ENCODE measurements at places on chromosomes 2 and 18.

DNA sequence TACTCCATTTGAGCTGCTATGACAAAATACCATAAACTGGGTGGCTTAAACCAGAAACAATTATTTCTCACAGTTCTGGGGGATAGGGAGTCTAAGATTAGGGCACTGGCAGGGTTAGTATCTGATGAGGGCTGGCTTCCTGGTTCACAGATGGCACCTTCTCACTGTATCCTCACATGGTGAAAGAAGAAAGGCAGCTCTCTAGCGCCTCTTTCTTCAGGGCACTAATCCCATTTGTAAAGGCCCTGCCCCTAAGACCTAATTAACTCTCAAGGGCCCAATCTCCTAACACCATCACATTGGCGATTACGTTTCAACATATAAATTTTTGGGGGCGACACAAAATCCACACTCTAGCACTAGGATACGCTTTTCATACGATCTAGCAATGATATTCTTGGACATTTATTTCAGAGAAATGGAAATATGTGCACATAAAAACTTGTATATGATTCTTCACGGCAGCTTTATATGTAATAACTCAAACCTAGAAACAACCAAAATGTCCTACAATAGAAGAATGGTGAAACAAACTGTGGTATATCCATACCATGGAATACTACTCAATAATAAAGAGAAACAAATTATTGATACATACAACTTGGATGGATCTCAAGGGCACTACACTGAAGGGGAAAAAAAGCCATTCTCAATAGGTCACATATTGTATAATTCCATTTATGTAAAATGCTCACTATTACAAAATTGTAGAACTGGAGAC lies 111.0 kb downstream of the BCL2L11 start:
- DNase-seq = no peak

GRCh38 chr2:47118581-47118980 lies 36.5 kb downstream of the STPG4 start:
- no peak for DNase-seq

- DNase-seq = no peak
Measured at GRCh38 chr2:2171624-2172023, 159.5 kb downstream of the MYT1L start.

DNA sequence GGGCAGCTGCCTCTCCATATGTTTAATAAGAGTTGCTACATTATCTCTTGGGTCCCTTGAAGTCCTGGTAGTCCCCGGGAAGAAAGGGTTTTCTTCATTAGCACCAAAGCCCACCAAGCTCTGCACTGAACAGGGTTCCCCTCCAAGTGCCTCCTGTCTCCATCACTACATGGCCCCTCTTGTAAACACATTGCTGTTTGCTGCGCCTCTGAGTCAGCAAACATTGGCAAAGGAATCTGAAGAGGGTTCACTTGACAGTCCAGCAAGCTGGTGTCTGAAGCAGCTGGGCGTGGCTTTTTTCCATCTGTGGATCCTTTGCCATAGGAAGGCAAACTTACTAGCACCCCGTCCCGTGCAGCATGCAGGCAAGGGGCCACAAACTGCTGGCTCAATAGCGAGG lies 82.8 kb downstream of the TEX51 start:
- no peak for DNase-seq

- DNase-seq = no peak
Measured at GRCh38 chr2:119207447-119207846, 16.2 kb upstream of the STEAP3 start.

DNA sequence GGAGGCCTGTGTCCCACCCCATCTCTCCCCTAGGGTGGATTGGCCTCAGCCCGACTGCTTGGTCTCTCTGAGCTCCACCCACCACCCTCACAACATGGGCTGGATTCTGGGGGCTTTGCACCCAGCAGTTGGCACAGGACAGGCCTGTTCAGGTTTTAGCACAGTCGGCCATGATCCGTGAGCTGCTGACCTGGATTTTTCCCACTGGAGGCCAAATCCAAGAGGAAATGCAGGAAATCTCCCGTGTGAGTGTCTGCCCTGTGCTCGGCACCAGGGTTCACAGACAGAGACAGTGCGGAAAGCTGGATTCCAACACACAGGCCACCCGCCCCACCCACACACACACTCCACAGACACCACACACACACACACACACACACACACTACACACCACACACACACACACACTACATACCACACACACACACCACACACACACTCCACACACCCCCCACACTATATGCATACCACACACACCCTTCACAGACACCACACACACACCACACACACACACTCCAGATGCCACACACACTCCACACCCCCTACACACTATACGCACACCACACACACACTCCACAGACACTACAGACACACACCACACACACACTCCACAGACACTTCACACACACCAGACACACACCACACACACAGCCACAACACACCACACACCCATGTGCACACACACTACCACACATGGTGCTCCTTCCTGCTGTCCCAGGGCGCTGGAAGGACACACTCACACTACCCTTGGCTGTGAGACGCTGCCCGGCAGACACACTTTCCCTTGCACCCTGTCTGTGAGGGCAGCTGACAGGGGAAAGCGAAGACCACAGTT lies 14.1 kb downstream of the MBP start:
- DNase-seq = peak; percentile 77

GRCh38 chr2:153213022-153213421 lies 265.5 kb downstream of the RPRM start:
- no peak for DNase-seq

DNA sequence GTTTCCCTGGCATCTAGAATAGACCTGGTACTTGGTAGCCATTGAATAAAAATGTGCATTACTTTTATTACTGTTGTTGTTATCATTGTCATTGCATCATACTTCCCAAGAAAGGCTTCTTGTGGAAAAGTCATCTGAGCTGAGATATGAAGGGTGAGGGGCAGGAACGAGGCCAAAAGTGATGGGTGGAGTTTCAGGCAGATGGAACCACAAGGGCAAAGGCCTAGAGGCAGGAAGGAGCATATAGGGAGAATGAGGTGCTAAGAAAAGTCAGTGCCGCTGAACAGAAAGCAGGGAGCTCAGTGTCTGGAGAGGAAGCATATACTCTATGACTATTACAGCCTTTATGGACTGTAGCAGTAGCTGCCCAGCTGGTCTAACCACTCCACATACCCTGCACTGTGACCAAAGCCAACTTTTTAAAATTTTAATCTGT lies 219.3 kb downstream of the SPP2 start:
- DNase-seq = no peak

DNA sequence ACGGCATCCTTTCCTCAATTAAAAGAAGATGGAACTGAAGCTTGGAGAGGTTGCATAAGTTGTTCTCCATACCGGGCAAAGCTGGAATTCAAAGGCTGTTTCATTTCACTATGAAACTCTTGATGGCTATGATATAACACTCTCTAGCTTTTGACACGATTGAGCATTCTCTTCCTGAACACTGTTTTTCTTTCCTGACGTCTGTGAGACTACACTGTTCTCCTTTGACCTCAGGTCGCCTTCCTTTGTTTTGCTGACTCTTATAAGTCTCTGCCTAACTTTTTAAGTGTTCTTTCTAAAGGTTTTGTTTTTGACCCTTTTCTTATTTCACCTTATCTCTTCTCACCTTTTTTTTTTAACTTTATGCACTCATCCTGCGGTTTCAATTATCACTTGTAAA lies 261.8 kb upstream of the LINC00305 start:
- peak; percentile 15 for DNase-seq

DNA sequence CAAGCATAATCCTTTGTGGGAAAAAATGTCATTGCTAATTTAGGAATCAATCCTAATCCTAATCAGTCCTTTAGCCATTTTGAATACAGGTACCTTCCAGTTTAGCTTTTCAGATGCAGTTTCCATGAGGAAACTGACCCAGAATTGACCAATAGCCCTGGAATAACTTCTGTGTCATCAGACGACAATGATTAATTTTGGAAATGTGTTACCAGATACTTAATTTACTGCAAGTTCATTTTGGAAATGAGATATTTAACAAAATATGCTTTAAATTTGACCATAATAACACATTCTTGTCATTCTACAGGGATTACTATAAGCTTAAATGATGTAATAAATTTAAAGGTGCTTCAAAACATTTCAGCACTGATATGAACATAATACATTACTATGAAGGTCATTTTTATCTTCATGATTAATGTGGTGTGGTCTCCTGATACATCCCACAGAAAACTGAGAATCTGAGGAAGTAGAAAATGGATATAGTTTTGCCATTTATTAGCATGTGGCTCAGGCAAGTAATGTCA lies 129.8 kb upstream of the SH3BP4 start:
- no peak for DNase-seq

- no peak for DNase-seq
Measured at GRCh38 chr2:82674652-82675051, 1784.4 kb downstream of the SUCLG1 start.

DNA sequence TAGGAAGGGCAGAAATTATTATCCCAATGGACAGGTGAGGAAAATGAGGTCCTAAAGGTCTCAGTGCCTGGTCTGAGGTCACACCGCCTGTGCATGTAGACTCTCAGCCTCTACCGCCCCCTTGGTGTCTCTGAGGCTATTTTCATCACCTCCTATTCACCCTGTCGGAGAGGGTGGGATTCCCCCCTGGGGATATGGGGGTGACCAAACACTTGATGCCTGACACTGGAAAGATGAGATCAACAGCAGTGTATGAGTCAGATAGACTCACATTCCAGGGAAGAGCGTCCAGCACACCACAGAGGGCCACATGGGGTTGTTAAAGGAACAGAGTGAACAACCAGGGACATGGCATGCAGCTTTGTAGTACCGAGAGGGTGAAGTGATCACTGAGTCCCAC lies 199.7 kb downstream of the SMAD2 start:
- DNase-seq = no peak

DNA sequence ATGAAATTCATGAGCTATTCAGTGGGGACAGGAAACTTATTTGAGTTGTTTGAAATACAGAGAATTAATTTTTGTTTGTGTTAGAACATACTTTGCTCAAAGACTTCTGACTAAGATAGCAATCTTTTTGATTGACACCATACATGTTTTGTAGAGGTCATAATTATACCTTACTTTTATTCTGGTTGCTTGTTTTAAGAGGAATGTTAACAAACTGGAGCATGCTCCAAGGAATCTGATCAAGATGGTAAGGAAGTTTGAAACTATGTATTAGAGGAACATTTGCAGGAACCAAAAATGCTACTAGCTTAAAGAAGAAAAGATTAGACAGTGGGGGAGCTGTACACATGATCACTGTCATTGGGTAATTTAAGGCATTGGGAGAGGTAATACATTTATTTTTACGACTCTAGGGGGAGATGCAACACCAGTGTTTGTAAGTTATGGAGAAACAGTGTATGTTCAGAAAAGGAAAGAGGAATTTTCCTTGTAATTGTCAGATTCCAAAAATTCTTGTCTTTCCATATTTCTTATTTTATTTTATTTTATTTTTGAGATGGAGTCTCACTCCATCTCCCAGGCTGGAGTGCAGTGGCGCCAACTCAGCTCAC lies 8.0 kb downstream of the AGFG1 start:
- peak; percentile 44 for DNase-seq

DNA sequence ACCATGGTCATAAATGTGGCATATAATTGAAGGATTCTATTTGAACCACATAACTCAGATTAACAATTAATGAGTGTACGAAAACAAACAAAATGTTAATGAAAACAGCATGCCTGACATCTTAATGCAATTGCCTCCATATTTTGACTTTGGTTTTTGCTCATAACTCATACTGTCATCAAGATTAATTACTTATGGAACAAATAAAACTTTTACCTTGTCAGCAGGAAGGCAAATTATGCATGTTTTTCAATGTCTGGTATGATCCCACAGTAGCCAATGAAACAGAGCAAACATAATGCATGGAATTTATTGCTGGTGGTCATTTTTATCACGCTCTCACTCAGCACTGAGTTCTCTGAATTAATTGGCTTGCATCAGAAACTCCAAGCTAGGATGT lies 5.1 kb downstream of the PLEKHM3 start:
- DNase-seq = no peak

GRCh38 chr2:160429248-160430000 lies 64.2 kb downstream of the RBMS1 start:
- DNase-seq = peak; percentile 73

DNA sequence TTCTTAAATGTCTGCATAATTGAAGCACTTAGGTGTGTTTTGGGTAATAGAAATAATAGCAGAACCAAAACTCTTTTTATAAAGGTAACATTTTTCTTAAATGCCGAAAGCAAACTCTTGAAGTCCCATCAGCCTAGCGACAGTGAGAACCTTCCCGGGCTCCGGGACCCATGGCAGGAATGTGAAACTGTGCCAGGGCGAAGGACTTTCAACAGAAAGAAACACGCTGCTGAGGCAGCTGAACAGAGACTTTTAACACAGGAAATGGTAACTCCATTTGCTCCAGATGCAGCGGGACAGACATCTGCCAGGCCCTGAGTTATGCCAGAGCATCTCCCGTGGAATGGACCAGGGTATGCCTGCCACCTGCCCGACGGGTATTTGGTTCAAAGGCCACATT lies 34.3 kb downstream of the SALL3 start:
- DNase-seq = no peak

DNA sequence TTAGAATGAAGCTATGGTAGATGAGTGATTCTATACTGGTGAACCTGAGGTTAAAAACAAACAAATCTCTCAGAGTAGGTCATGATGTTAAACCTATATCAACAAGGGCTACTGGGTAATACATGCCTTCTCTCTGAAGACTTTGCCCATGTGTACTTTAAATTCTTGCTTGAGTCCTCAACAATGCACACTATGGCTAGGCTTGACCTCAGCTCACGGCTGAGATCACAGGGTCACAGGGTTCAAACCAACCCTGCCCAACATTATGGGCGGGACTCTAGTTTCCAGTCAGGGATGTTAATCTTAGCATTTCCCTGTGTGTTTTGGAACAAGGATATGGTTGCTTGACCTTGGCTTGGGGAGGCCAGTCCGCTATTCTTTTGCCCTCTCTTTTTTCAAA lies 7.7 kb downstream of the CD28 start:
- DNase-seq = peak; percentile 9

GRCh38 chr2:166158546-166158945 lies 30.7 kb upstream of the SCN1A start:
- DNase-seq = no peak

GRCh38 chr2:238979636-238980035 lies 131.8 kb downstream of the TWIST2 start:
- no peak for DNase-seq

DNA sequence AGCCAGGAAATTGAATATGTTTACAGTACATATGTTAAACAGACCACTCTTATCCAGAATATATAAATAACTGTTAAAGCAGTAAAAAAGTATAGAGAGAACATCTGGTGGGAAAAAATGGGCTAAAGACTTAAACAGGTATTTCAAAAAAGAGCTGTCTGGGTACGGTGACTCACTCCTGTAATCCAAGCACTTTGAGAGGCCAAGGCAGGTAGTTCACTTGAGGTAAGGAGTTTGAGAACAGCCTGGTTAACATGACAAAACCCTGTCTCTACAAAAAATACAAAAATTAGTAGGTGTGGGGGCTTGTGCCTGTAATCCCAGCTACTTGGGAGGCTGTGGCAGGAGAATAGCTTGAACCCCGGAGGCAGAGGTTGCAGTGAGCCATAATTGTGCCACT lies 171.4 kb upstream of the FSIP2 start:
- DNase-seq = no peak
